ENCODE measurements at places on chromosomes 4 and X.

GRCh38 chr4:81884986-81885385 lies 413.3 kb upstream of the RASGEF1B start:
- DNase-seq, result no peak

- DNase-seq, result no peak
Observed at GRCh38 chr4:136150046-136150445, 1382.2 kb downstream of the PCDH18 start.

GRCh38 chr4:105633241-105633640 lies 75.2 kb downstream of the INTS12 start:
- no peak for DNase-seq

DNA sequence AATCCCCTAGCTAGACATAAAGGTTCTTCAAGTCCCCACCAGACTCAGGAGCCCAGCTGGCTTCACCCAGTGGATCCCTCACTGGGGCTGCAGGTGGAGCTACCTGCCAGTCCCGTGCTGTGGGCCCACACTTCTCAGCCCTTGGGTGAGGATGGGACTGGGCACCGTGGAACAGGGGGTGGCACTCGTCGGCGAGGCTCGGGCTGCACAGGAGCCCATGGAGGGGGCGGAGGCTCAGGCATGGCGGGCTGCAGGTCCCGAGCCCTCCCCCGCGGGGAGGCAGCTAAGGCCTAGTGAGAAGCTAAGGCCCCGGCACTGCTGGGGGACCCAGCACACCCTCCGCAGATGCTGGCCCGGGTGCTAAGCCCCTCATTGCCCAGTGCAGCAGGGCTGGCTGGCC lies 16.1 kb upstream of the ACSL4 start:
- DNase-seq, result no peak

Measured in fibroblast of lung (primary cell).